ENCODE measurements at places on chromosomes 7 and 10. TPM values are rescaled to one million over a fixed set of nuclear protein-coding genes. Genes with fewer than 3 reads are reported as not detected.
A peak's percentile ranks its signal among the peaks of the same experiment; 100 is the strongest.

Gene DNAH11
- 0.59 TPM for total RNA-seq

Gene SCART1
- 0.37 TPM for total RNA-seq

Gene LRRC4
- total RNA-seq, result 3.2 TPM

Gene FANK1
- not detected for total RNA-seq

Gene OR6V1
- total RNA-seq, result not detected

Gene PSD
- 0.15 TPM for total RNA-seq

Gene NUTM2A
- 1.0 TPM for total RNA-seq

GRCh38 chr7:95607561-95607960 lies 11.2 kb upstream of the PDK4 start:
- no peaks in the 10 kb centered on the region for H3K36me3 ChIP-seq
- H3K27ac ChIP-seq, result peak overlapping the region; percentile 88
- DNase-seq, result peak; percentile 79
- H3K4me1 ChIP-seq, result peaks cover 24% of the 10 kb centered on the region
- no peaks in the 10 kb centered on the region for H3K27me3 ChIP-seq
- peak overlapping the region; percentile 40 for H3K4me3 ChIP-seq

- no peaks in the 10 kb centered on the region for H3K36me3 ChIP-seq
- no peak for DNase-seq
- H3K27me3 ChIP-seq, result no peaks in the 10 kb centered on the region
Observed at GRCh38 chr10:30228417-30229036, 120.6 kb downstream of the MTPAP start.

DNA sequence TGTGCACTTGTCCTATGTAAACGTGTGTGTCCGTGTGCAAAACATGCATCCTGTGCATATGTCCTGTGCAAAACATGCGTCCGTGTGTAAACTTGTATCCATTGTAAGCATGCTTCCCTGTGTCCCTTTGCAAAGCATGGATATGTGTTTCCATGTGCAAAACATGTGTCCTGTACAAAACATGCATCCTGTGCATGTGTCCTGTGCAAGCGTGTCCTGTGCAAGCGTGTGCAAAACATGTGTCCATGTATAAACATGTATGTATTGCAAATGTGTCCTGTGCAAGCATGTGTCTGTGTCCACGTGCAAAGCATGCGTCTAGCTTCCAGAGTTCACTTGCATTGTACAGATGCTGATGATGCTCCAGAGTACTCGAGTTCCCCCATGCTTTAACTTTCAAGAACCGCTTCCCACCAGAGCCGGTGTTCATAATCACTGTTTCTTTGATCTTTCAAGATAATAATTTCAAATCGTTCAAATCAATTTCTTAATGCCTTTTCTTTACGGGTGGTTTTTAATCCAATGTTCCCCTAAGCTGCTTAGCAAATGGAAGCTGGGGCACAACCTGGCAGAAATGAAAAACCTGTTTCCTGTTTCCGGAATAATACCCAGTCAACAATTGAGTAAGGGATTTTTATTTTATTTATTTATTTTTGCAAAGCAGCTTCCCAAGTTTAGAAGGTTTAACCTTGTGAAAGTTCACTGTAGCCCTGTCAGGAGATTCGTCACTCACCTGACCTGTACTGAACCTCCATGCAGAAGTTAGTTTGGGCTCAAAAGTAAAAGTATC lies 641 bp upstream of the ASB13 start:
- H3K36me3 ChIP-seq, result no peaks in the 10 kb centered on the region
- H3K4me3 ChIP-seq, result peak overlapping the region; percentile 97
- no peak overlapping the region for H3K27ac ChIP-seq
- no peaks in the 10 kb centered on the region for H3K27me3 ChIP-seq
- no peak for DNase-seq

- peaks cover 11% of the 10 kb centered on the region for H3K36me3 ChIP-seq
- H3K4me1 ChIP-seq, result no peaks in the 10 kb centered on the region
- no peaks in the 10 kb centered on the region for H3K27me3 ChIP-seq
- H3K4me3 ChIP-seq, result no peak overlapping the region
- no peak overlapping the region for H3K27ac ChIP-seq
Observed at GRCh38 chr7:121113288-121113687, 124.8 kb downstream of the CPED1 start.

DNA sequence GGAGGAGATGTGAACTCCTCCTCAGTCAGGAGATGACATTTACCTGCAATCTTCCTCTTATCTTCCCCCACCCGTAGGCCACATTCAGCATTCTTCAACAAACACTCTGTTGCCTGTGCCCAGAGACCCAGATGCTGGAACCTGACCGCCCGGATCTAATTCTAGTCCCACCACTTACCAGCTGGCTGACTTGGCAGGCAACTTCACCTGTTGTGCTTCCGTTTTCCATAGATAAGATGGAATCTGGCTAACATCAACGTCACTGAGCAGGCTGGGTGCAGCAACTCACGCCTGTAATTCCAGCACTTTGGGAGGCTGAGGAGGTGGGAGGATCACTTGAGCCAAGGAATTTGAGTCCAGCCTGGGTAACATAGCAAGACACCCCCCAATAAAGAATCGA lies 21.3 kb upstream of the FXYD4 start:
- no peaks in the 10 kb centered on the region for H3K27me3 ChIP-seq
- no peaks in the 10 kb centered on the region for H3K4me1 ChIP-seq
- no peak for DNase-seq
- no peak overlapping the region for H3K27ac ChIP-seq
- no peaks in the 10 kb centered on the region for H3K36me3 ChIP-seq
- H3K4me3 ChIP-seq, result no peak overlapping the region

DNA sequence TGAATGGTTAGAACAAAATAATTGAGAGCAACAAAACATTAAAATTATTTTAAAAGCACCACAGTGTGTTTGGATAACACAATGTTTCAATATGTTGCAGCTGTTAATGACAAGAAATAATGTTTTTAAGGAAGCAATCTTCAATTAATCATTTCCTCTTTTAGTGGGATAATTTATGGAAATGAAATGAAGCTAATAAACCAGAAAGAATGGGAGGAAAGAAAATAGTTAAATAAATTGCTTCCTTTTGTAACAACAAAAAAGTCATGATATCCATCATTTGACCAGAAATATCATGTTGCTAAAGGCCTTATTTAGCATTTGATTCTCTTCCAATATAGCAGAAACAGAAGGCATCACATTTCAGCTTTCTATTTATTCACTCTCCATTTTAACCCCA lies 224.5 kb downstream of the SEMA3A start:
- no peaks in the 10 kb centered on the region for H3K27me3 ChIP-seq
- no peaks in the 10 kb centered on the region for H3K4me1 ChIP-seq
- H3K27ac ChIP-seq, result no peak overlapping the region
- DNase-seq, result no peak
- H3K36me3 ChIP-seq, result no peaks in the 10 kb centered on the region

GRCh38 chr7:25263337-25263736 lies 35.1 kb upstream of the NPVF start:
- no peaks in the 10 kb centered on the region for H3K36me3 ChIP-seq
- no peaks in the 10 kb centered on the region for H3K27me3 ChIP-seq
- no peak overlapping the region for H3K4me3 ChIP-seq

GRCh38 chr10:49549640-49550346 lies 10.9 kb upstream of the ERCC6 start:
- H3K27ac ChIP-seq, result no peak overlapping the region
- H3K36me3 ChIP-seq, result no peaks in the 10 kb centered on the region
- H3K4me3 ChIP-seq, result no peak overlapping the region
- no peaks in the 10 kb centered on the region for H3K4me1 ChIP-seq
- H3K27me3 ChIP-seq, result no peaks in the 10 kb centered on the region

- DNase-seq, result no peak
- H3K36me3 ChIP-seq, result no peaks in the 10 kb centered on the region
- H3K27me3 ChIP-seq, result peaks cover 5% of the 10 kb centered on the region
- H3K4me1 ChIP-seq, result no peaks in the 10 kb centered on the region
Observed at GRCh38 chr10:3395458-3395861, 222.9 kb upstream of the PITRM1 start.

GRCh38 chr7:31261341-31261740 lies 79.2 kb downstream of the NEUROD6 start:
- no peak overlapping the region for H3K4me3 ChIP-seq
- H3K27ac ChIP-seq, result no peak overlapping the region
- no peaks in the 10 kb centered on the region for H3K4me1 ChIP-seq

Data from psoas muscle (tissue), 8 donors.